Activated CD4-positive, alpha-beta T cell treated with anti-CD3 and anti-CD28 coated beads, Interleukin-2, amount 10 ng/mL, durations not matched to agents 24 days and 14 days (primary cell): ENCODE measurements at places on chromosomes 12 and 14. TPM values are rescaled to one million over a fixed set of nuclear protein-coding genes. Genes with fewer than 3 reads are reported as not detected.

The SLC5A8 gene
- total RNA-seq: not detected in 2 replicates

The GSKIP gene
- total RNA-seq: 16.3 and 19.3 TPM in 2 replicates

The C14orf180 gene
- not detected in 2 replicates for total RNA-seq

The SIX1 gene
- 0.26 and 0.31 TPM in 2 replicates for total RNA-seq

The GUCY2C gene
- total RNA-seq: not detected in 2 replicates

The TMEM119 gene
- 0.47 TPM in 1 of 2 replicates, not detected in the other for total RNA-seq

The GPD1 gene
- 0.62 and 0.91 TPM in 2 replicates for total RNA-seq

The MBIP gene
- total RNA-seq: 30.3 and 31.3 TPM in 2 replicates

- peaks cover 1% of the 10 kb centered on the region for H3K27me3 ChIP-seq
- peak overlapping the region; percentile 0 for H3K4me3 ChIP-seq
- H3K36me3 ChIP-seq: no peaks in the 10 kb centered on the region
- peak overlapping the region; percentile 39 for H3K27ac ChIP-seq
Observed at GRCh38 chr14:74867673-74868072, 8.3 kb downstream of the PROX2 start.

DNA sequence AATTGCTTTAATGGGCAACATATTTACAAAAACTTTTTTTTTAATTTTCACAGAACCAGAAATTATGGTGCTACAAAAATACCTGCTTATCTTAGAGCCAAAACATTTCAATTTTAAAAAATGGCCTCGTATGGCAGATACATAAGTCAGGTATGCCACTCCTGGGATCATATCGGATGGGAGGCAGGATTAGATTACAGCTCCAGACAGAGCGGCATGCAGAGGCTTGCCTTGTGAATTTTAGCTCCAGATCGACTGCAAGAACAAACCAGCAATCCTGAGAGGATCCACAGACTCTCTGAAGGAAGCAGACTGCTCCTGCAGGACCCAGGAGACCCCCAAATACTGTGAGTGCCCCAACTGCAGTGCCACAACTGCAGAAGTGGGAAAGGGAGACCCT, 169.3 kb upstream of the AMIGO2 start:
- no peak for DNase-seq
- no peak overlapping the region for H3K27ac ChIP-seq
- no peaks in the 10 kb centered on the region for H3K27me3 ChIP-seq
- peaks cover 3% of the 10 kb centered on the region for H3K4me1 ChIP-seq
- no peak overlapping the region for H3K4me3 ChIP-seq

DNA sequence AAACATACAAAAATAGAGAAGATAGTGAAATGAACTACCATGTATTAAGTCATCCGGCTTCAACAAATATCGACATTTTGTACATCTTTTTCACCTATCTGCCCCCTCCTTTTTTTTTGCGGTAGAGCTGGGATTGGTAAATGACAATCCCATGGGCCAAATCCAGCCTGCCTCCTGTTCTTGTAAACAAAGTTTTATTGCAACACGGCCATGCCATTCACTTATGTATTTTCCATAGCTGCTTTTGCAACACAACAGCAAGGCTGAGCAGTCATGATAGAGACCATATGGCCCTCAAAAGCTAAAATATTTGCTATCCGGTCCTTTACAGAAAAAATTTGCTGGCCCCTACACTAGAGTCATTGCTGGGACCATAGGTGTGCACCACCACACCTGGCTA, 58.1 kb upstream of the PLEKHG3 start:
- no peaks in the 10 kb centered on the region for H3K4me1 ChIP-seq
- no peak overlapping the region for H3K27ac ChIP-seq
- H3K4me3 ChIP-seq: no peak overlapping the region
- H3K36me3 ChIP-seq: no peaks in the 10 kb centered on the region

- H3K27me3 ChIP-seq: no peaks in the 10 kb centered on the region
- no peak overlapping the region for H3K27ac ChIP-seq
- H3K4me1 ChIP-seq: no peaks in the 10 kb centered on the region
- H3K36me3 ChIP-seq: no peaks in the 10 kb centered on the region
- no peak for DNase-seq
Observed at GRCh38 chr14:86035882-86036281, 505.9 kb downstream of the FLRT2 start.

DNA sequence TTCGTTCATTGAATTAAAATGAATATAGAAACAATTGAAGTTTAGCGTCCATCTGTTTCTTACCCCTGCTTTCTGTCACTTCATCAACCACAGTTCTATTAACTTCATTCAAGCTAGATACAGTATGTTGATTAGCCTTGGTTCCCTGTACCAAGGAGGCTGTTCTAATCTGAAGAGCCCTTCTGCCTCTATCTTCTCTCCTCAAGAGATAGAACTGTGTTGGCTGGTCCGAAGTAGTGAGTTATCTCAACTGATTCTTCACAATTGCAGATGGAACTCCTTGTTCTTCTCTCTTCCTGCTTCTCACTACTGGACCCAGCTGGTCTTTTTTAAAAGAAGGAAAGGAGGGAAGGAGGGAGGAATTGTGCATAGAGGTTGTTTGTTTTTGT, 82.1 kb upstream of the TRAF3 start:
- no peaks in the 10 kb centered on the region for H3K36me3 ChIP-seq

DNA sequence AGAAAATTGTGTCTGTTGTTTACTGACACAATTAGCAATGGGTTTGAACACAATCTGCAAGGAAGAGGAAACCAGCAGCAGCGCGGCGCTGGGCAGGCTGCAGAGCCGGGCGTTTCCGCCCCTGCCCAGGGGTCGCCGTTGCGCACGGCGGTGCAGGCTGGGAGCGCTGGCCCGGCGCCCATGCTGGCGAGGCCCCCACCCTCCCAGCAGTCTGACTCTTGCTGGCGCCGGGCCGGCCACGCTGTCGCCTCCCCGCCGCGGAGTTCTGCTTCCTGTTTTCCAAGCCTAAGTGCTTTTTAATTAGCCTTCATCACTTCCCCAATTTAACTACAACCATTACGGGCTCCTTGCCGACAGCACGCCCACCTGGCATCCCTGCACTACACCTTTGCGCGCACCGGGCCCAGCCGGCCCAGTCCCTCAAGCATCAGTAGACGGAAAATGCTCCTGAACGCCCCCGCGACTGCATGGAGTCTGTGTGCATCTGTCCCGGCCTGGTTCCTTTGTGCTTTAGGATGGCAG, 212.1 kb downstream of the GXYLT1 start:
- peaks cover 41% of the 10 kb centered on the region for H3K27me3 ChIP-seq
- H3K27ac ChIP-seq: no peak overlapping the region
- peaks cover 3% of the 10 kb centered on the region for H3K36me3 ChIP-seq

- DNase-seq: no peak
- H3K36me3 ChIP-seq: no peaks in the 10 kb centered on the region
- no peak overlapping the region for H3K4me3 ChIP-seq
- no peak overlapping the region for H3K27ac ChIP-seq
Observed at GRCh38 chr12:46908936-46909635, 83.3 kb upstream of the SLC38A4 start.

- H3K4me1 ChIP-seq: no peaks in the 10 kb centered on the region
- no peak overlapping the region for H3K27ac ChIP-seq
- H3K4me3 ChIP-seq: no peak overlapping the region
Observed at GRCh38 chr12:99442758-99443157, 204.8 kb upstream of the GARIN6 start.

- DNase-seq: no peak
- no peaks in the 10 kb centered on the region for H3K27me3 ChIP-seq
- no peak overlapping the region for H3K4me3 ChIP-seq
Observed at GRCh38 chr12:63133981-63134380, 17.0 kb downstream of the AVPR1A start.
